ENCODE measurements at places on chromosomes 1 and 21.

- H3K4me1 ChIP-seq = peaks cover 10% of the 10 kb centered on the region
- no peak overlapping the region for H3K4me3 ChIP-seq
- no peak for DNase-seq
Measured at GRCh38 chr1:108742253-108742652, 4.2 kb upstream of the STXBP3 start.

GRCh38 chr1:232667778-232668165, 37.8 kb upstream of the SIPA1L2 start:
- peaks cover 15% of the 10 kb centered on the region for H3K27me3 ChIP-seq
- no peak for DNase-seq
- H3K4me3 ChIP-seq = no peak overlapping the region
- H3K27ac ChIP-seq = no peak overlapping the region
- H3K4me1 ChIP-seq = peaks cover 1% of the 10 kb centered on the region

GRCh38 chr1:184387069-184387475, 243 bp downstream of the C1orf21 start:
- no peak overlapping the region for H3K27ac ChIP-seq
- no peak for DNase-seq
- H3K27me3 ChIP-seq = peaks cover 76% of the 10 kb centered on the region
- H3K4me3 ChIP-seq = peak overlapping the region; percentile 79
- H3K36me3 ChIP-seq = peaks cover 4% of the 10 kb centered on the region

DNA sequence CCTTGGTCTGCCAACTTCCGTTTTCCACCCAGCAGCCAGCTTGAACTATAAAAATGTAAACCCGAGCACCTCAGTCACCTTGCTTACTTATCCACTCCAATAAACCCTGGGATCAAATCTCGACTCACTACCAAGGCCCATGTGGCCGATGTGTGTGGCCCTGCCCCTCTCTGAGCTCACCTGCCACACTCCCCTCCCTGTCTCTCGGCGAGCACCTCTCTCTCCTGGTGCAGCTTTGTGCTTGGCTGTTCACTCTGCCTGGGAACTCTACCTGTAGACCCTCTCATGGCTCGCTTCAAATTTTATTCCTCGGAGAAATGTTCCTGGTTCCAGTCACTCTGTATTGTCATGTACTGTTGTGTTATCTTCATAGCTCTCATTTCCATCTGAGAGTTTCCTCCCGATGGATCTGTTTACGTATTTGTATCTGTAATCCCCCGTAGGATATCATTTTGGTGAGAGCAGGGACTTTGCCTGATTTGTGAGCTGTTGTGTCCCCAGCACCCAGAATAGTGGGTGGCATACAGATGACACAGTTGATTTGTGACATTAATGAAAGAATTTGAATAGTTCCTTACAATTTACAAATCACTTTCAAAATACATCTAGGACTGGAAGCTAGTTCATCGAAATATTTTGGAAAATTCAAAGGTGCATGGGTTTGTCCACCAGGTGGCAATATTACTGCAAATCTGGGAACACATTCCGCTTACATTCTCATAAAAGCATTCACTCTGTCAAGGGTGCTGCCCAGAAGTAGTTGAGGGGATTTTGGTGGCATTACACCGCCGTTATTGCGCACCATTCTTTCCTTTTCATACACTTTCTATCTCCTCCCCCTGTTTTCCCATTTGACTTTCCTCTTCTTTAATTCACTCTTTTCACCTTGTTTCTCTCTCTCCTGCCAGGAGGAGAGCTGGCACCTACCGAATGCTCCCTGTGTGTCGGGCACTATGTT, 95.3 kb downstream of the ABCA4 start:
- H3K36me3 ChIP-seq = no peaks in the 10 kb centered on the region
- peaks cover 30% of the 10 kb centered on the region for H3K27me3 ChIP-seq
- H3K4me1 ChIP-seq = peaks cover 15% of the 10 kb centered on the region
- no peak overlapping the region for H3K27ac ChIP-seq

- H3K27me3 ChIP-seq = no peaks in the 10 kb centered on the region
- no peaks in the 10 kb centered on the region for H3K36me3 ChIP-seq
- H3K4me3 ChIP-seq = no peak overlapping the region
- H3K27ac ChIP-seq = no peak overlapping the region
- DNase-seq = no peak
Measured at GRCh38 chr1:24027838-24028468, 47.8 kb upstream of the SRSF10 start.

- no peak overlapping the region for H3K27ac ChIP-seq
- H3K4me3 ChIP-seq = no peak overlapping the region
- H3K27me3 ChIP-seq = no peaks in the 10 kb centered on the region
Measured at GRCh38 chr1:33176362-33176850, 5.4 kb downstream of the TRIM62 start.

DNA sequence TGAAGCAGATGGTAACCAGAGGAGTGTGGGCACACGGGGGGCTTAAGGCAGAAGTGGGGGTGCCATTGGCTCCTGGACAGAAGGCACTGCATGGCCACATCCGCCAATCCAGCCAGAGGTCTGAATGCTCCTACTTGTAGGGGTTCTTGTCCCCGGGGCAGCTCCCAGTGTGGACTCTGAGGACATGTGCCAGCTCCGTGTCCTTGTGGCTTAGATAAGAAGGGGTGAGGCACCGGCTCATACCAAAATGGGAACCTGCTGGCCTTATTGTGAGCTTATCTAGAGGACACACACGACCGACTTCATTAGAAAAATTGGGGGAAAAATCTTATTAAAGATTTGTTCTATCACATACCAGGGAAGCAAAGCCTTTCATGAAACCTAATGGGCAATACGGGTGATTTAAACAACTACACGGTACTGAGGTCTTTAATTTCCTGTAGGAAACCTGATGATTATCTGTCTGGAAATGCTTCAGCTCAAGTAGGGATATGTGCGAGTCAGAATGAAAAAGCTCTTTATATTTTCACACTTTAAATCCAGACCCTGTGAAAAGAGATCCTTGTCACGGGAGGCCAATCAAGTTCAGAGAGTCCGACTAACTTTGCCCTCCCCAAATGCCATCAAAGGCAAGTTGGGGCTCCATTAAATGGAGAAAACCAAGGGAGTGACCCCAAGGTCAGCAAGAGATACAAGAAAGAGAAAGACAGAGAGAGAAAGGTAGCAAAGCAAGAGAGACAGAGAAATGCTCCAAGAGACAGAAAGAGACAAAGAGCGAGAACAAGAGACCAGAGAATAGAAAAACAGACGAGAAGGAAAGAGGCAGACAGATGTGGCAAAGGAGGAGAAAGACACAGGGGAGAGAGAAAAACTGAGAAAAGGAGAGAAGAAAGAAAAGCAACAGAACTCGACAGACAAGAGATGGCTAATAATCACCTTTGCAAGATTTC, 14.1 kb upstream of the KCNN3 start:
- no peaks in the 10 kb centered on the region for H3K36me3 ChIP-seq
- H3K4me3 ChIP-seq = no peak overlapping the region
- H3K4me1 ChIP-seq = peaks cover 27% of the 10 kb centered on the region
- DNase-seq = no peak
- H3K27me3 ChIP-seq = peaks cover 12% of the 10 kb centered on the region

DNA sequence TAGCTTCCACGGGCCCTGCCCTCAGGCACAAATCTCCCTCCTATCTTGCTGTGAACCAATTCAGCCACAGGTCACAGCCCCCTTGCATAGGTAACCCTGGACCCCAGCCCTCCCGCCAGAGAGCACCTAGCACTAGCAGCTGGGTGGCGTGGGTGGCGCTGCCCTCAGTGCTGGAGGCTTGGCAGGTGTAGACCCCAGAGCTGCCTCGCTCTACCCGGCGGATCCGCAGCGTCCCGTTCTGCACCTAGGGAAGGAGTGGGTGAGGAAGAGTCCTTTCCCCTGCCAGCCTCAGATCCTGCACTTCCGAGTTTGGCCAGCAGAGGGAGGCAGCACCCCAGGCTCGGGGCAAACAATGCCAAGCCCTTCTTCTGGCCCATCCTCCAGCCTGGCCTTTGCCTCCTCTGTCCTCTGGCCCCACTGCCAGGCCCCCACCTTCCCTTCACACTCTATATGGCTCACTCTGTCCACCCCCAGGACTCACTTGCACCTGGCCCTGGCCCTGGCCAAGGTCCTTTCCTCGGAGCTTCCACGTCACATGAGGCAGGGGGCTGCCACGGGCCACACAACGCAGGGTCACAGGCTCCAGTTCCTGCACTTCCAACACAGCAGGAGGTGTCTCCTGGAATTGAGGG, 9.0 kb downstream of the IGSF9 start:
- peaks cover 23% of the 10 kb centered on the region for H3K27me3 ChIP-seq
- H3K36me3 ChIP-seq = no peaks in the 10 kb centered on the region
- no peak overlapping the region for H3K27ac ChIP-seq
- H3K4me3 ChIP-seq = no peak overlapping the region

- no peak for DNase-seq
- peak overlapping the region; percentile 87 for H3K27ac ChIP-seq
- peaks cover 61% of the 10 kb centered on the region for H3K4me1 ChIP-seq
- no peaks in the 10 kb centered on the region for H3K27me3 ChIP-seq
Measured at GRCh38 chr1:182086620-182087019, 25.1 kb upstream of the ZNF648 start.

DNA sequence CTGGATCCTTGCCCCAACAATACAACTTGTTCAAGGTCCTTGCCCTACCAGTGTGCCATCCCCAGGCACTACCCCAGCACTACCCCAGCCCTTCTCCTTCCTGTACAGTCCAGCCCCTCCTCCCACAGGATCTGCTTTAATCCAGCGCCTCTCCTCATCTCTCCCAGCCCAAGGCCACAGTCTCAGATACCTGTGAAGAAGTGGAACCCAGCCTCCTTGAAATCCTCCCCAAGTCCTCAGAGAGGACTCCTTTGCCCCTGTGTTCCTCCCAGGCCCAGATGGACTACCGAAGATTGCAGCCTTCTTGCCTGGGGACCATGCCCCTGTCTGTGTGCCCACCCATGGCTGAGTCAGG, 6.5 kb upstream of the CDC20 start:
- peaks cover 13% of the 10 kb centered on the region for H3K36me3 ChIP-seq
- no peak overlapping the region for H3K27ac ChIP-seq
- no peak for DNase-seq
- no peaks in the 10 kb centered on the region for H3K27me3 ChIP-seq
- H3K4me3 ChIP-seq = no peak overlapping the region
- H3K4me1 ChIP-seq = peaks cover 14% of the 10 kb centered on the region

DNA sequence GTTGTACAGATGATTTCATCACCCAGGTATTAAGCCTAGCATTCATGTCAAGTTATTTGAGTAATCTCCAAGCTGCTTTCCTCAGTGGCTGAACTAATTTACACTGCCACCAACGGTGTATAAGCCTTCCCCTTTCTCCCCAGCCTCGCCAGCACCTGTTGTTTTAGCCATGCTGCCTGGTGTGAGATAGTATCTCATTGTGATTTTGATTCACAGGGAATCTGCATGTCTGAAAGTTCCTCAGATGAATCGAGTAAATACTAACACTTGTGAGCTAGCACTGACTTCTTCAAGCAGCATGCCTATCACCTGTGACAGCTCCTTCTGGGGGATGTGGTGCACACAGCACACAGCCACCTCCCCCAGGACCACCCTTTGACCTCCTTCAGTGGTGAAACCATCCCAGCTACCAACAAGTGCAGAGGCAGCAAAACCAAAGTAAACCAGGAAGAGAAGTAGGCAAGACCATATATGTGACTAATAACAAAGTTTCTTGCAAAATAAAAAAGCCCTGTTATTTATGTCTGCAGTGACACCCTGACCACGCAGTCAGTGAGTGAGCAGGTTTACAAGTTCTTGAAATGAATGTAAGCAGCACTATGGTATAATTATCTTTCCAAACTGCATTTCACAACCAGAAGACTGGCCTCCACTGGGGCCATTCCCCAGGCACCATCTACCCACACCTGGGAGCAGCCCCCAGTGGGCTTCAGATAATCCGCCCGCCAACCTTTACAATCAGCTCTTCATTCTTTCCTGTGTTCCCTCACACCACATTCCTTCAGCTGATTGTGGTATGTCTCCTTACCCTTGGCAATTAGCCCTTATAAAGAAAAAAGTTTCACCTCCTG, 173.8 kb downstream of the ETS2 start:
- no peaks in the 10 kb centered on the region for H3K36me3 ChIP-seq
- peak overlapping the region; percentile 16 for H3K27ac ChIP-seq
- no peak overlapping the region for H3K4me3 ChIP-seq
- peaks cover 35% of the 10 kb centered on the region for H3K4me1 ChIP-seq
- H3K27me3 ChIP-seq = peaks cover 11% of the 10 kb centered on the region

GRCh38 chr1:156654700-156655099, 12.8 kb downstream of the BCAN start:
- no peak overlapping the region for H3K4me3 ChIP-seq
- H3K4me1 ChIP-seq = peaks cover 34% of the 10 kb centered on the region
- H3K27me3 ChIP-seq = peaks cover 63% of the 10 kb centered on the region

DNA sequence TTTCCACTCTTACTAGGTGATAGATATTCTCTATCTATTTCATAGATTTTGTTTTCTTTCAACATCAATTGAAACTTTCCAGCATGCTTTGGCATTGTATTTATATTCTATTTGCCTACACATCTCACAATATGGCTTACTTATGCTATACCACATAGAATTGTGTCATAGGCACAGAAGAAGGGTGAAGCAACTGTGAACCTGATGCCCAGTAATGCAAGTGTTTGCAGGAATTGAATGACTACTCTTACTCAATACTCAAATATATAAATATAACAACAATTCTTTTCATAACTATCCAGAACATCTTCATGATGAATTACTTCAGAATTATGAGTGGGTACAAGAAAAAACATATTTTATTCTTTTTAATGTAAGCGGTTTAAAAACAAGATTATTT, 165.9 kb downstream of the PTBP2 start:
- DNase-seq = no peak
- H3K27me3 ChIP-seq = peaks cover 3% of the 10 kb centered on the region
- no peak overlapping the region for H3K4me3 ChIP-seq
- no peak overlapping the region for H3K27ac ChIP-seq
- no peaks in the 10 kb centered on the region for H3K4me1 ChIP-seq

DNA sequence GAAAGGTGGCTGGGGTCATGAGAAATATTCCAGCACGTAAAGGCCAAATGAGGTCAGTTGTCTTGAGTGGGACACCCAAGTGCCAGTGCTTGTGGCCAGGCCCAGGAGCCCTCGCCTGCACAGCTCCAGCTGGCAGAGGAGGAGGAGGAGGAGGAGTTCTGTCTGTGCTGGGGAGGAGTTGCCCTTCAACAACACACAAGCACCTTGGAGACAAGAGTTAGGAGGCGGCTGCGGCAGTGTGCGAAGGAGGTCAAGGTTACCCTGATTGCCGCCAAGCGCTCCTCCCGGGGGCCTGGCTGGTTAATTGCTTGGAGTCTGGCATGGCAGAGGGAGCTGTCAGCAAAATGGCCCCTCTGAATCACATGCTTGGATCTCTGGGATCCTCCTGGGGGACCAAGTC, 45.1 kb downstream of the GRIK3 start:
- no peaks in the 10 kb centered on the region for H3K36me3 ChIP-seq
- no peaks in the 10 kb centered on the region for H3K4me1 ChIP-seq
- DNase-seq = no peak
- no peak overlapping the region for H3K27ac ChIP-seq

Measured in activated CD4-positive, alpha-beta memory T cell treated with anti-CD3 and anti-CD28 coated beads, Interleukin-2, amount 10 ng/mL, durations not matched to agents 7 days and 5 days (primary cell).